Skeletal muscle tissue (tissue), 5 donors: ENCODE measurements at places on chromosomes 5 and 9. TPM values are rescaled to one million over a fixed set of nuclear protein-coding genes. Genes with fewer than 3 reads are reported as not detected.

Gene F2R
- 13.0 TPM for total RNA-seq

Gene WDR5
- 28.2 TPM for total RNA-seq

Gene CCDC180
- total RNA-seq, result 7.3 TPM

Gene RMI1
- 3.1 TPM for total RNA-seq

Gene IFNA8
- total RNA-seq, result not detected

Gene IFNB1
- total RNA-seq, result not detected

Gene C9
- 1.0 TPM for total RNA-seq

Gene SHB
- total RNA-seq, result 3.1 TPM

Gene SLC46A2
- under 0.01 TPM for total RNA-seq

Gene GRXCR2
- not detected for total RNA-seq

Gene GFI1B
- total RNA-seq, result 1.0 TPM

Gene ISCA1
- 30.3 TPM for total RNA-seq

Gene RELL2
- total RNA-seq, result under 0.01 TPM

Gene PCDHGA11
- 6.8 TPM for total RNA-seq
